NCI-H2227 treated with DMSO at 0.1 percent for 48 hours (cell line): ENCODE measurements at places on chromosomes 3 and 15.

DNA sequence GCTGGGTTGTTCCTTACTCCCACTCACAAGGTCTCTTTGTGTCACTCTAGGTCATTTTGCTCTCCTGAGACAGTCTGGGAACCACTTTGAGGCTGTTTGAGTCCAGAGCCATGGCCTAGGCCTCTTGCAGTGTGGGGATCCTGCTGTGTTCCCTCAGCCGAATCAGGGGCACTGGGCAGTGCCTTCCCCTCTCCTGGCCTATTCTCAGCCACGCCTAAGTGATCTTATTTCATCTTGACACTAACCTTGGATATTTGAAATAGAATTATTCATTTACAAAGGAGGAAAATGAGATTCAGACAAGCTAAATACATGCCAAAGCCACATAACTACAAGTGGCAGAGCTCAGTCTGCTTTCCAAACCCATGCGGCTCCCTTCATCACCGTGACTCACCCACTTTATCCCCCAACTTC is 557.2 kb upstream of the TBL1XR1 start:
- DNase-seq, result no peak

DNA sequence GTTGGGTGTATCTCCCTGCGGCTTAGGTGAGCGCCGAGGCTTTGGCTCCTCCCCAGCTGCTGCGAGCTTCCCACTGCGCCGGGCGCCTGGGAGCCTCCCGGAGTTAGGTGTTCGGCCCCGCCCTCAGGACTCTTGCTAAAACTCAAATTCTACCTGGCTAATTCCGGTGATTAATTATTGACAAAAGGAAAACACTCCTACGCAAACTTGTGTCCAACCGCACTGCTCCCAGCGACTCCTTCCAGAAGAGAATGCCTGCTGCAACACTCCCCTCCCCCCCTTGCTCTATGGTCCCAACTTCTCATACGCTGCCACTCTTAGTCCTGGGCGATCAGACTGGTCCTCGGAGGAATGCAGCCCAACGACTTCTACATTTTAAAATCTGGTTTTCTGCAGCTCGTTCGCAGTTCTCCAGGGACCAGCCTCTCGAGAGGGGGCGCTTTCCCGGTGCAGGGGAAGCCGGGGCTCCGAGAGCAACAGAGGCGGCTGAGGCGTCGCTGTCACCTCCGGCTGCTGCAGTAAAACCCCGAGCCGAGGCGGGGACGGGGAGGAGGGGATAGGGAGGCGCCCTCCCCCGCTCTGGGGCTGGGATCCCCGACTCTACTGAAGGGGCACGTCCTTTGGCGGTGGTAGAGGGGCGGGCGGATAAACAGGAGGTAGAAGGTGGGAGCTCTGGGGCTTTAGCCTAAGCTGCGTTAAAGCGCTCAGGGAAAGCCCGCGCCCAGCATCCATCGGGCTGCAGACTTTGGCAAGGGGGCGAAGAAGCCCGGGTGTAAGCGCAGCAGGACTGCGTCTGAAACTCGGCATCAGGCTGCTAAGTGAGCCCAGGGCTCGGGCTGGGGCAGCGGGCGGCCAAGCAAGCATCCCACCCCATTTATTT is at the start of gene SPTSSB:
TSS of gene SPTSSB (minus strand) at position 77 of the 880 bp plus-strand sequence. CDS start 25,194 bp downstream, outside the sequence.
- no peak for DNase-seq

DNA sequence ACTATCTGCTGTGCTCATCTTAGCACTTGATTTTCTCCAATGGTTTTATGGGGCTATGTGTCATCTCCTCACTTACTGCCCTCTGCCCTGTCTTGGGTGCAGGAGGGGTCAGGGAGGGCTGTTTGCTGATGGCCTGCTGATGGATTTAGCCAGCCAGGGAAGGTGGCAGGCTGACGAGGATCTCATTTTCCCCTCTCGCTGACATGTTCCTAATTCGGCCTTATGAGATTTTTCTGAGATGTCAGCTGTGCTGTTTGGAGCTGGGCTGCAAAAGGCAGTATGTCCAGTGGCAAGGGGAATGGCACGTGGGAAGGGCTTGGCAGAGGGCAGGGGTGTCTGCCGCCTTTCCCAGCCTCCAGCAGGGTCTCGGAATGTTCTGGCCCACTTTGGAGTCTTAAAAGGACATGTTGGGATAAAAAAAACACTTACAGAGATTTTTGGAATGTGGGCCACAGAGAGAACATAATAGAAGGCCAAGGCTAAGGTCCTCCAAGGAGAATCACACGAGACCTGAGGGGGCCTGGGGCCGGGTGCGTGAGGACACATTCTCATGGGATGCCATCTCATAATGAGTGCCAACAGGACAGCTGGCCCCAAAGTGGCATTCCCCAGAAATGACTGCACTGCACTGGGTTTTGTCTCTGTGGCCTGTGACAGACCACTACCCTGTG is 303.8 kb downstream of the TLE3 start:
- DNase-seq, result no peak

GRCh38 chr3:11391174-11391879 is 119.1 kb downstream of the ATG7 start:
- no peak for DNase-seq

DNA sequence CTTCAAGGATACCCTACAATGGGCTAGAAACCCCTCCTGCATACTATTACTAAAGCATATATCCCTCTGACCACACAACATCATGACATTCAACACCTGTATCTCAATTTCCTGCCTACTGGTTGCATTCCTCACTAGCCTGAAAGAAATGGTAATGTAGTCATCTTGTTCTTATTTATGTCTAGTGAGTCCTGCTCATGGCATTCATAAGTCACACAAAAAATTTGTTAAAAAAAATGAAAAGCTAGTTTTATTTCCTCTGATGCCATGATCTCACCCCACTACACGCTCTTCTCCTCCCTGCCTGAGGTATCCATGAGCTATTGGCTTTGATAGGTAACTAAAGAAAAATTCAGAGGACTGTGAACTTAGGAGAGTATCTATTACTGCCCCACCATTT is 284.5 kb downstream of the ZNF385D start:
- DNase-seq, result no peak

DNA sequence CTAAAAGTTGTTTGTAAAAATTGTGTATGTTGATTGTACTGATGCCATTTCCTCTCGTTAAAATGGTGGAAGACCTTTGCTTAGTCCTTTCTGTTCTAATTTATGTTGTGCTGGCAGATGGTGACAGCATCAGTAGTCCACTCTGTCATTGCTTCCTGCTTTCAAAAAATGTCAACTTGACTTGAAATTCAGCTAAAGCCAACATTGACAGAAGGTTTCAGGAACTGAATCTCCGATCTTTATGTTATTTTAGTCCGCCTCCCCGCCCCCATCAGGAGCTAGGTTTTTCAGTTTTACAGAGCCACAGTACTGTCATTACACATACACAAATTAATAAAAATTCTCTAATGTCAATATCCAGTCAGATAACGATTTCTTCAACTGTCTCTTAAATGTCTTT is 1.5 kb downstream of the CEP63 start:
- peak; percentile 2 for DNase-seq

GRCh38 chr3:187954873-187955586 is 198.9 kb upstream of the LPP start:
- DNase-seq, result no peak

DNA sequence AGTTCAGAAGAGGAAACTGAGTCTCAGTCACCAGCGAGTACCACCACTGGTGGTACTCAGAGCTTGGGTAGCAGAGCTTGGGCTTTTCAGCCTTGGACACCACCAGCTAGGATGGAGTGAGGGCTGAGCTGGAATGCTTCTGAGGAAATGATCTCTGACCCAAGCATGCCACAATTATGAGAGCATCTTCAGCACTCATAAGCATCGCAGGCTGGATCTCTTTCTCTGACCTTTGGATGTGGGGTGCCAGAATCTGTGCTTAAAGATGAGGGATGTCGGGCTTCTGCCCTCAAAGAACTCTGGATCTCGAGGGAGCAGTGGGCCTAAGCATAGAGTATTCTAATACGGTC is 36.4 kb downstream of the ZNF710 start:
- no peak for DNase-seq

DNA sequence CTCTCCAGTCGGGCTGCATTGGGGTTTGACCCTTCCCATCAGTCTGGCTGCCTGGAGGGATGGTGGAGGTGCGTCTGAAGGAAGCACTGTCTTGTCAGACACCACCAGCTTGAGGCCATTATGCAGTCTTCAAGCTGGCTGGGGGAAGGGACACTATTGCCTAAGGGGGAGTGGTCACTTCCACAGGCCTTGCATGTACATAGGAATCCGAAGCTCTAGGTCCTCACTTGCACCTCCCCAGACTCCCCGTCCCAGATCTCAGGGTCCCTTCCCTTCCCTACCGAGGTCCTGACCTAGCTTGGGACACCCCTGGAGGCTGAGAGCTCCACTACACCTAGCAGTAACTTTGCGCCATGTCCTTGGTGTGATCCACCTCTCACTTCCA is 48.6 kb upstream of the KLF13 start:
- no peak for DNase-seq

- DNase-seq, result no peak
These were observed 226.4 kb downstream of the SCAPER start for GRCh38 chr15:76678766-76679165.

DNA sequence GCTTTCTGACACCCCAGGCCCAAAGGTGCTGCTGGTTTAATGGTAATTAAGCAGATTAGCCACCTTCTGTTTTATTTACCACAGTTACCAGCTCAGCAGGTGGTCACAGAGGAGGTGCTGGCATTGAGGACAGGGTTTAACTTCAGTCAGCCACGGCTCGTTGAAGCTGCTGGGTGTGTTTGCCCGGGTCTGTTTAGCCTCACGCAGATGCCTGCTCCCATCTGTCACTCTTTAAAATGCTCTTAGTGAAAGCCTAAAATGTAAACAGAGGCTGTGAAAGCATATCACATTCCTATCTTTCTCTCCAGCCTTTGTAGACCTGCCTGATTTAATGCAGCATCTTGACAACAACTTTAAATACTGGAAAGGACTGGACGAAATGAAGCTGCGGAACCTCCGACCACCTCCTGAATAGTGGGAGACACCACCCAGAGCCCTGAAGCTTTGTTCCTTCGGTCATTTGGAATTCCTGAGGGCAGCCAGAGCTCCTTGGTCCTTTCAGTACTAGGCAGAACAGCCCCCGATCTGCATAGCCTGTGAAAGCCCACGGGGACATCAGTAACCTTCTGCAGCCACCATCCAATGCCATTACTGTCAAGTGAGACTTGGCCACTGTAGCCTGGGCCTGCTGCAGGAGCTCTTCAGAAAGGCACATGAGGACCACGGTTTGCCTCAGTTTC is 156.0 kb downstream of the PDE8A start:
- DNase-seq, result no peak

- DNase-seq, result no peak
These were observed 57.2 kb downstream of the WWTR1 start for GRCh38 chr3:149600634-149601033.

DNA sequence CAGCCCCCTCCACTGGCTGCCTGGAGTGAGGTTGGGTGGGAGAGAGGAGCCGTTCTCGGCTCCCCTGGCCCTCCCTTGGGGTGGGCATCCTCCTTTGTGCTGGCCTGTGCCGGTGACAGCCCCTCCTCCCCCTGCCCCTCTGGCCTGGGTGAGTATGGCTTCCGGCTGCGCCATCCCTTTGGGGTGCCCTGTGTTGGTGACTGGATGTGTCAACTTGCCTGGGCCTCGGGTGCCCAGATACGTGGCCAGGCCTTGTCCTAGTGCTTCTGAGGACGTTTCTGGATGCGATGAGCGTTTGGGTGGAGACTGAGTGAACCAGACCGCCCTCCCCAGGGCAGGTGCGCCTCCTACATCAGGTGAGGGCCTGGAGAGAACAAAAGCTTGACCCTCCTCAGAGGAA is 59.7 kb downstream of the PLXNA1 start:
- DNase-seq, result no peak

GRCh38 chr15:101652786-101653430 is 727 bp upstream of the TM2D3 start:
- no peak for DNase-seq

DNA sequence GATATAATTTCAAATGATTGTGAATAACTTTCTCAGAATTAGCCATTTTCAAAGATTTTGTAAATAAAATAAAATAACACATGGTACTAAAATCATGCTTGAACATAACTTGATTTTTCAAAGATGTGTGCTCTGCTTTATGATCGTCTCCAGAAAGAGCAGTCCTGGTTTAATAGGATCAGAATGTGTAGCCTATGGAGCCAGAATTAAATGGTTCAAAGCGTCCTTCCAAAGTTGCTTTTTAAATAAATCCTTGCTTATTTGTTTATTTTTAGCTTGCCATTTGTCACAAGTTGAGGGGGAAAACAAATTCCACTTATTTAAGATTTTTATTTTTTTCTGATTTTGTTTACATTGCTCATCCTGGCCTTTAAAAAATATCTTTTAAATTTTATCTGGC is 123.7 kb upstream of the SPRED1 start:
- no peak for DNase-seq

- DNase-seq, result no peak
These were observed 69.3 kb downstream of the RAB11A start for GRCh38 chr15:65938604-65939003.

DNA sequence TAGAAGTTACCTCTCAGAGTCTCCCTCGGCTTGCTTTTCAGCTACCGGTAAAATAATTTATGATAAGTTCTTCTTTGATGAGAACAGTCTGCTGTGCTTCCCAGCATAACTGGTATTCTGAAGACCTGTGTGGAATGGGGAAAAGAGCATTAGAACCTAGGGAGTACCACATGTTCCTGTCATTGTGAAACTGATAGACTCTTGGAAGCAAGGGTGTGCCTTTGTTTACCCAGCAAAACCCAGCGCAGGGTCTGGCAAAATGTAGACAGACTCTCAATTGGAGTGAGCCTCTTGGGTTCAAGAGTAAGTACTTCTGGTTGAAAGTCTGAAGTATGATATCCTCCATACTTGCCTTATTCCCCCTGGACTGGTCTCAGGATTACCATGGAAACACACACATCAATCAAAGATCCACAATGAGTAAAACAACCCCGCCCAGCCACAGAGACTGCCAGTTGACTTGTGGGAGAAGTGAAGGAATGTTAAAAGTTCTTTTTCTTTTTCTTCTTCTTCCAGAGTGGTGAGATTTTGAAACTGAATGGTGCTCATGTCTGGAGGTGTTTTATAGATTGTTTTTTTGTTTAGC is 652.4 kb upstream of the NAALADL2 start:
- DNase-seq, result no peak

- DNase-seq, result peak; percentile 23
These were observed 154.7 kb upstream of the GOLIM4 start for GRCh38 chr3:168250415-168250861.
